ENCODE measurements at places on chromosomes 7 and 10.

DNA sequence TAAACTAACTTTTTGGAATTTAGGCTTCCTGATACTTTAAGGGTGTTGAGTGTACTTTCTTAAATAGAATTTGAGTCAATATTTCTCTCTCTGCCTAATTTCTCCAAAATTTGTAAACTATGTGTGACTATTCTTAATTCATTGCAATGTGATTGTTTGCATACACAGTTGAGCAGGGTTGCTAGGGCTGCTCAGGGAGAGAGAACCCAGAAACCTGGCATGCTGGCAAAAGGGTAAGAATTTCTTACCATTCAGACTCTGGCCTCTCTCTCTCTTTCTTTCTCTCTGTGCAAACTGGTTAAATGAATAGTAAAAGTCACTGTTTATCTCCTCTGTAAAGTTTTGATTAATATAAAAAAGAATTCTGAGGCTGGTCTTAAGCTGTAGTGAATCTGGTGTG, 51.0 kb upstream of the NAMPT start:
- DNase-seq, result no peak

DNA sequence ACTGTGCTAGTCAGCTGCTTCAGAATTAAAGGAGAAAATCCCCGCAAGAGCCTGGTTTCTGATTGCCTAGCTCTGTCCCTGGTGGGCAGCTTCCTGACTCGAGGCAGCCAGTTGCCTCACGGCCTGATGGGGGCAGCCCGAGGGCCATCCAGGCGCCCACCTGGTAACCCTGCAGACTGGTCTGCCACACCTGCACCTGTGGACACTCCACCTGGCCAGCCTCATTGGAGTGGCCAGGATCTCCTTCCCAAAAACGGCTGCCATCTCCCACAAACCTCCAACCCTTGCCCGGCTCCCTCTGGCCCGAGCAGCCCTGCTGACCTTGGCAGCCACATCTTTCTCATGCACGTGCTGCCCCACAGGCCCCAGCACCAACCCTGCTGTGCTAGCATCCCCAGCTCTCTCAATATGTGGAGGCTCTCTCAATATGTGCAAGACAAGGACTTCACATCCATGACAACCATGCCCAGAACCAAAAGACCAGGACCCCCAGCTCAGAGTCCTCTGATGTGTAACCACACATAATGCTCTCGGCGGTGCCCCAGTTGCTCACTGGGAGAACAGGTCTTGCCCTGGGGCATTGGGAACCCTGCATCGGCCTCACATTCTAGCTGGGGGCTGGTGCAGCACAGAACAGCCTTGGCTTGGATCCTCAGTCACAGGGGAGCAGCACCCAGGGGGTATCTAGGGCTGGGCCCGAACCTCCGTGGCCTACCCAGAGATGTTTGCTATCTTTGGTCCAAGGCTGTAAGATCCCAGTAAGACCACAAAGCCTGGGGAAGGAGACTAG, 14.6 kb downstream of the DRGX start:
- DNase-seq, result no peak

GRCh38 chr7:46352004-46352954, 431.2 kb upstream of the IGFBP3 start:
- no peak for DNase-seq

DNA sequence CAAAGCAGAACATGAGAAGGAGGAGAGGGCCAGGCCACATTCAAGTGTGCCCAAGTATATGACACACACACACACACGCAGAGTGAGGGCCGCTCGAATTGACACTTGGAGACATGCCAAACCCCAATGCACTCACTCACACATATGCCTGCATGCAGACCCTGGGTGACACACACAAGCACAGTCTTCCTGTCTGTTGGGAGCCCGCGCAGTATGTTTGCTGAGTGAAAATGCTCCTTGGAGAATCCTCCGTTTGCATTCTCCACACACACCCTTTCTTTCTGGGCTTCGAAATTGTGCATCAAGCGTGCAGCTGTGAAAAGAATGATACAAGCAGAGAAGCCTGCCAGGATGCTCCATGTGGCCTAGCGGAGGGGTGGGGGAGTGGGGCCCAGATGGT, 120.9 kb downstream of the PLXNA4 start:
- DNase-seq, result no peak

DNA sequence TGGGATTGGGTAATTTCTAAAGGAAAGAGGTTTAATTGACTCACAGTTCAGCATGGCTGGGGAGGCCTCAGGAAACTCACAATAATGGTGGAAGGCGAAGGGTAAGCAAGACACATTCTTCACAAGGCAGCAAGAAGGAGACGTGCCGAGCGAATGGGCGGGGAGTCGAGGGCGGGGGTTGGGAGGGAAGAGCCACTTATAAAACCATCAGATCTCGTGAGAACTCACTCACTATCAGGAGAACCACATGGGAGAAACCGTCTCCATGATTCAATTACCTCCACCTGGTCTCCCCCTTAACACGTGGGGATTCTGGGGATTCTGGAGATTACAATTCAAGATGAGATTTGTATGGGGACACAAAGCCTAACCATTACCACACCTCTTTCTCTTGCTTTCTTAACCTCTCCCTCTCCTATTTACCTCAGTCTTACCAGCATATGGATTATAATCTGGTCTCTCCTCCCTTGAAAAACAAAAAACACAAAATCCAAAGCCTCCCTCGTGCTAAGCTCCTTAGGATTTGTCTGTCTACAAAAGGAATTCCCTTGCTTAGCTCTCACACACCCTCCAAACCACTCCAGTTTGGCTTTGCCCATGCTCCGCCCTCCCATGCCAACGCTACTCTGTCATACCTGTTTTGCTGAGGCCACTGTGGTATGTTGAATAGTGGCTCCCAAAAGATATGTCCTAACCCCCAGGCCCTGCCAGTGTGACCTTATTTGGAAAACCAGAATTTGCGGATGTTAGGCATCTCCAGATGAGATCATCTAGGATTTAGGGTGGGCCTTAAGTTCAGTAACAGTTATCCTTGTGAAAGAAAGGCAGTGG, 19.6 kb upstream of the EFCAB10 start:
- DNase-seq, result no peak

- no peak for DNase-seq
Measured at GRCh38 chr7:69256634-69257081, 341.6 kb upstream of the AUTS2 start.

DNA sequence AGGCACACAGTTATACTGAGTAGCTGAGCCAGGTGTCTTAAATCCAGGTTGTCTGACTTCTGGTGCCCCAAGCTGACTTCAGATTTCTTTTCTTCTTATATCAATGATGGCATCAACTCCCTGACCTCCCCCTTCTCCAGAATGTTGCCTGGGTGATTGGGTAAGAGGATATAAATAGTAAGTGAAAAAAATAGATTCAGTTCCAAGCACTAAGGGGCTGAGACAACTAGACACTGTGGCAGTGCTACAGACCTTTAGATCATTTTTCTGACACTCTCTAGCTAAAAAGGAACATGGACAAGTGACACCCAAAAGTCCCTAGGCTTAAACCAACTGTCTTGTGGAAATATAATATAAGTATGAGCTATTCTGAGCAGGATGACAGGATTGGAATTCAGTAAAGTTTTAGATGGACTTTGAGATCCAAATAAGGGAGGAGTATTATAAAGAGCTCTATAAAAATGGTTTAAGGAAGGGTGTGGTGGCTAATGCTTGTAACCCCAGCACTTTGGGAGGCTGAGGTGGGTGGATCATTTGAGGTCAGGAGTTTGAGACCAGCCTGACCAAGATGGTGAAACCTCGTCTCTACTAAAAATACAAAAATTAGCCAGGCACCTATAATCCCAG, 589.1 kb upstream of the GALNT17 start:
- no peak for DNase-seq

- no peak for DNase-seq
Measured at GRCh38 chr7:106246902-106247711, 37.7 kb downstream of the NAMPT start.

- no peak for DNase-seq
Measured at GRCh38 chr10:46536171-46536570, 20.3 kb downstream of the GPRIN2 start.

GRCh38 chr10:87671139-87671815, 11.6 kb downstream of the PAPSS2 start:
- no peak for DNase-seq

DNA sequence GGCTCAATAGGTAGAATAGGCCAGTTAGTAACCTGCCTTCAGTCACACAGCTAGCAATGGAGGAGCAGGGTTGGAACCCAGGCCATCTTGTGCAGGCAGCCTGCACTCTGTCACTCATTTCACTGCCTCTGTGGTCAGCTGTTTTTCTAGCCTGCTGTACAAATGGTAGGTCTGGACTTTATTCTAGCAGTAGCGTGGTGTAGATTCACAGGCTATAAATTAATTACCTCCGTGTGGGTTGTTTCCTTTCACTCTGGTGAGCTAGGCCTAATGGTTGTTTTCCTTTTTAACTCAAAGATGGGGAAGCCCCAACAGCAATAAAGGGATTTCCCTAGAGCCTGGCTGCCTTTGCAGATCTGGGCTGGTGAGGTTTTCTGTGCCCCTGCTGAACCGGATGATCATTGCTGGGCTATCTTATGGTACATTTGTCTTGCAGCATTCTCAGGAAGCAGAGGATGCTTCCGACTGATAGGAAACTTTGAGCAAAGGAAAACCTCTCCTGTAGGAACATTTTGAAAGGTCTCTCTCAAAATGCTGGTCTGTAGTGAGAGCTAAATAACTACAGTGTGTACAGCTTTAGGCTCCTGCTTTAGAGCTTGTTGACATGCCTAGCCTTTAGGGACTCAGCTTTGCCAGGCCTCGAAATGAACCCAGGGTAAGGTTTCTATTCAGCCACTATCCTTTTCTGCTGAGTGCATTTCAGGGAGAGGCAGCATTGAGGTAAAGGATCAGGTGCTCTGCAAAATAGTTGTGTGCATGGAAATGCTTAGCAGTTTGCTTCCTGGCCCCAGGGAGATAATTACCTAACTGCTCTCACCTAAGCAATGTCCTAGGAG, 157.4 kb downstream of the ST7 start:
- DNase-seq, result no peak

DNA sequence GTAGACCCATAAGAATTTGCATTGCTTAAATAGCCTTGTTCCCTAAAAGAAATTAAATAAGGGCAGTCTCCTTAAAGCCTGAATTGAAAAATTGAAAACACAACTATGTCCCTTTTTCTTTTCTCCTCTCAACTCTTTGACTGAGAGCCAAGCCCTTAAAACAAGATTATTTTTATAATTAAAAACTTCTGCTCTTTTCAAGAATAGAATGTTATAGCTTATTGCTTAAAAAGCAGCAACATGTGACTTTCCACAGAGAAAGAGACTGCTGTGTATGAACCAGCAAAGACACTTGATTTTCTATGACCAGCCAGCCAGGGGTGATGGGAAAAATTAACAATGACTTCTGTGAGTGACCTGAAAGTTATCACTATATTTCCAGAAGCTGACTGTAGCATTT, 295.2 kb upstream of the CELF2 start:
- no peak for DNase-seq

DNA sequence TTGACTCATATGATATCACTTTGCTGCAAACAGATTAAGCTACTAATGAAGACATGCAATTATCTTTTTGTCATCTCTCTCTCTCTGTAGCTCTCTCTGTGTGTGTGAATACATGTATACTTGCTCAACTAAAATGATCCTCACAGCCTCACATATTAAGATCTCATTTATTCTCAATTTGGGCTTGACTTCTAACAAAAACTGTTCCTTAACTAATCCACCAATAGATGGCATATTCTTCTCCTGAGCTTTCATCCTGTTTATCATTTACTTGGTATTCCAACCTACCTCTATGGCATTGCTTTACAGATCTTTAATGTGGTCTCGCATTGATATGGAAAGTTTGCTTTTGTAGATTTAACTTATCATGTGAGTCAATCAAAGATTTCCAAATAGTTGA, 540.4 kb downstream of the CNTNAP2 start:
- no peak for DNase-seq

DNA sequence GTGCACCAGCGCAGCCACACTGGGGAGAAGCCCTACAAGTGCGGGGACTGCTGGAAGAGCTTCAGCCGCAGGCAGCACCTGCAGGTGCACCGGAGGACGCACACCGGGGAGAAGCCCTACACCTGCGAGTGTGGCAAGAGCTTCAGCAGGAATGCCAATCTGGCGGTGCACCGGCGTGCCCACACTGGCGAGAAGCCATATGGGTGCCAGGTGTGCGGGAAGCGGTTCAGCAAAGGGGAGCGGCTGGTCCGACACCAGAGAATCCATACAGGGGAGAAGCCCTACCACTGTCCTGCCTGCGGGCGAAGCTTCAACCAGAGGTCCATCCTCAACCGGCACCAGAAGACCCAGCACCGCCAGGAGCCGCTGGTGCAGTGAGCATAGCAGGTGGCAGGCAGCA, 12.9 kb downstream of the ZSCAN25 start:
- no peak for DNase-seq

DNA sequence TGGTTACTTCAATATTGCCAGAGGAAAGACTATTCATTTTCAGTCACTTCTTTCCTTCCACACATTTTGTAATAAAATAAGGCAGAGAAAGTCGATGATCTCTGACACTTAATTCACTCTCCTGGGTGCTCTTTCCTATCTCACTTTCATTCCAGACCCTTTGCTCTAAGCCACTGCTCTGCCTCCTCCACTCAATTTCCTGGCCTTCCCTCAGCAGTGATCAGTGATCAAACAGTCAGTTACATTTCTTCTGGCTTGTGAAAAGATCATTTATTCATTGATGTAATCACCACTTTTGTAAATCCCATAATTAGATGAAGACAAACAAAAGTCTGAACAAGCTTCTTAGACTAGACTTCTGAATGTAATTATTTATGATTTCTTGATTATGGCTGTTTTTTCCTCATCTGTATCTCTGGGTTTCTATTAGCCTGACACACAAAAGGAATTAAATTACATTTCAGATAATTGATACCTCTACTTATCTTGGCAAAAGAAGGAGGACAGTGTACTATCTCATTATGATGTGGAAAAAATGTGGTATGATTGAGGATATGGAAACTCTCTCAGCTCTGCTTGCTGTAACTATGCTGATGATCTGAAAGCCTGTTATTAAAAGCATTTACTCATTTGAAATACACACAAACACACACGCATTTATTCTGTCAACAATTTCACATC, 1102.3 kb downstream of the GRM8 start:
- no peak for DNase-seq

DNA sequence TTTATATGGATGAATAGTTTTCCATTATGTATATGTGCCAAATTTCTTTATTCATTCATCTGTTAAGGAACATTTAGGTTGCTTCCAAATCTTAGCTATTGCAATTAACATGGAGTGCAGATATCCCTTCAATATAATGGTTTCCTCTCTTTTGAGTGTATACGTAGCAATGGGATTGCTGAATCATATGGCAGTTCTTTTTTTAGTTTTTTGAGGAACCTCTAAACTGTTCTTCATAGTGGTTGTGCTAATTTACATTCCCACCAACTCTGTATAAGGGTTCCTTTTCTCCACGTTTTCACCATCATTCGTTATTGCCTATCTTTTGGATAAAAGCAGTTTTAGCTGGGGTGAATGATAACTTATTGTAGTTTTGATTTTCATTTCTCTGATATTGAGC, 46.5 kb downstream of the FAS start:
- DNase-seq, result no peak

GRCh38 chr7:102934701-102935100, 21.9 kb downstream of the LRRC17 start:
- DNase-seq, result no peak

DNA sequence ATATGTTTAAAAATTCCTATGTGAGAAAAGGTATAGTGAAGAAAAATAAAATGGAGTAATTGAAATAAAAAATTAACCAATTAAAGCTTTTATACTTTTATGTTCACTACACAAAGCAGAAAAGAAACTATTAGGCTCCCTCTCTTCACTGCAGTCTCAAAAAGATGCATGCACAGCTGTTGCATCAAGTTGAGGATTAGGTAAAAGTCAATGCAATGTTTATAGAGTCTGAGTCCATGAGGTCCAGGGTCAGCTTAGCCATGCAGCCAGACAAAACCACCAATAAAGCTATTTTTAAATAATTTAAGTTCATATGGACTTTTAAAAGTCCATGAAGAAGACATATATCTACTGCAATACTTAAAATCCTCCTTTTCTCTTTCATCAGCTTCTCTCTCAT, 31.1 kb upstream of the ING3 start:
- no peak for DNase-seq

Measured in stimulated activated CD8-positive, alpha-beta memory T cell treated with anti-CD3 and anti-CD28 coated beads, Interleukin-7, amount 100 ng/mL, for 1 hour (primary cell).